CD4-positive, alpha-beta T cell treated with Interleukin-4 for 1 hour (primary cell): ENCODE measurements at places on chromosomes 7 and 10.
A peak's percentile ranks its signal among the peaks of the same experiment; 100 is the strongest.

DNA sequence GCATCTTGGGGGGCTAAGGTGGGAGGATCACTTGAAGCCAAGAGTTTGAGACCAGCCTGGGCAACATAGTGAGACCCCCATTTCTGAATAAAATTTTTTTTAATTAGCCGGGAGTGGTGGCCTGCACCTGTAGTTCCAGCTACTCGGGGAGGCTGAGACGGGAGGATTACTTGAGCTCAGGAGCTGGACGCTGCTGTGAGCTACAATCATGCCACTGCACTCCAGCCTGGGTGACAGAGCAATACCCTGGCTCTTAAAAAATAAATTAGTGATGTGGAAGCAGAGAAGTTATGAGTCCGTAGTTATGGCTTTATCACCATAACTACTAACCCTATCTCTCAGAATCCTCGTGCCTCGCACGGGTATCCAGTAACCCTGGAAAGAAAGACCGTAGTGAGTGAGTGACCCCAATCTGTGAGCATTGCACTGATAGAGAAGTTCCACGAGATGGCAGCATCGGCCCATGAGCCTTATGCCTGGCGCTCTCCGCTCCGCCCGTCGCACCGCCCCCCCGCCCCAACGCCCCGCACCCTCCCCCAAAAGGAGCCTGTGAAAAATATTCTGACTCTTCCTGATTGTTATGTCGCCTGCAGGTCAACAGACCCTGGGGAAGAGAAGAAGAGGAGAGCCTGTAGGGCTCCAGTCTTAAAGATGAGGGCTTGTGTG lies 4.9 kb upstream of the SLC29A3 start:
- DNase-seq: peak; percentile 66

GRCh38 chr7:75621124-75621523 lies 117.6 kb downstream of the HIP1 start:
- DNase-seq: no peak

- no peak for DNase-seq
Observed at GRCh38 chr10:78742730-78743615, 325.8 kb upstream of the ZMIZ1 start.

GRCh38 chr7:27107391-27108381 lies 5.2 kb upstream of the HOXA2 start:
- DNase-seq: no peak

DNA sequence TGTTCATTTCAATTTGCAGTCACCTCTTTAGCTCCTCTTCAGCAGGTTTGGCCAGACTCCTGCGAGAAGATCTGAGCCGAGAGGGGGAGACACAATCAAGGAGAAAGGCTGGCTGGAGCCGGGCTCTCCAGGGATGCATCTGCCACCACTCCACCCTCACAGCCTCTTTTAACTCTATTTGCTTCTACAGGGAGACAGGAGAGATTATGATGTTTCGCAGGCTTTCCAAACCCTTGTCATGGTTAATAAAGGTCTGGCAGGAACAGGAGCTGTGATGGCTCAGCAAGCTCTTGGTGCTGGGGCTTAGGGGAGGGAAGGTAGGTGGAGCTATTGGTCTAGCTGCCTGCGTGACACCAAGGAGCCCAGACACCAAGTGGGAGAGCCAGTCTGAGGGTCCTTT lies 448.1 kb upstream of the PODXL start:
- DNase-seq: no peak

DNA sequence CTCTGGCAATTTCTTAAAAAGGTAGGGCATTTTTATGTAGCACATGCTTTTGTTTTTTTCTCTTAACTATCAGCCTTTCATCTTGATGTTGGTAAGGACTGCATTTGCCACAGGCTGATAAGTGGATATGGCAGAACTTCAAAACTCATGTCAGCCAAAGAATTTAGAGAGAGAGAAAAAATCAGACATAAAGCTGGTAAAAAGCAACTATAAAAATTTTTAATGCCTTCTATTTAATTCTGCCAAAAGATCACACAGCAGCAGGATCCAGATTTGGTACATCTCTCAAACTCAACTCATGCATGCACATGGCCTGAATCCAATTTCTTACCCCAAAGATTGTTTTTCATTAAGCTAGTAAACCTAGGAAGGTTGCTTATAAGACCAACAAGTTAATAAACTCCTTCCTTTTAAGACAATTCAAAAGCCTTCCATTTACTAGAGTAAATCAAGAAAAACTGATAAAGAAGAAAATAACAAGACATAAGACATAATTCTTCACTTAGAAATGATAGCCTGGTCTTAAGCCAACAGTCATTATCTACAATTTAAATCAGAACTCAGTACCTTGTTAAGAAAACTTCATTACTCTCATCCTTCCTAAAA lies 69.3 kb downstream of the GLI3 start:
- no peak for DNase-seq

GRCh38 chr10:132793213-132793612 lies 7.3 kb upstream of the NKX6-2 start:
- no peak for DNase-seq

- no peak for DNase-seq
Observed at GRCh38 chr10:44105696-44106095, 279.2 kb downstream of the CXCL12 start.

GRCh38 chr7:88306590-88307048 lies at the start of gene STEAP4:
Gene STEAP4, minus strand, starts transcription at chr7:88306894. Its CDS starts 22,625 bp downstream, at chr7:88284269.
- no peak for DNase-seq

- DNase-seq: no peak
Observed at GRCh38 chr7:51265066-51265907, 51.3 kb downstream of the COBL start.
